Lung (tissue), 17 donors: ENCODE measurements at places on chromosomes 6 and 20.
A peak's percentile ranks its signal among the peaks of the same experiment; 100 is the strongest.

GRCh38 chr6:53679446-53679933, 13.9 kb upstream of the KLHL31 start:
- peak; percentile 28 for DNase-seq

- no peak for DNase-seq
These were observed 88.5 kb downstream of the PSMG4 start for GRCh38 chr6:3347247-3347646.

- DNase-seq = no peak
These were observed 1.7 kb downstream of the MICAL1 start for GRCh38 chr6:109453594-109454495.

DNA sequence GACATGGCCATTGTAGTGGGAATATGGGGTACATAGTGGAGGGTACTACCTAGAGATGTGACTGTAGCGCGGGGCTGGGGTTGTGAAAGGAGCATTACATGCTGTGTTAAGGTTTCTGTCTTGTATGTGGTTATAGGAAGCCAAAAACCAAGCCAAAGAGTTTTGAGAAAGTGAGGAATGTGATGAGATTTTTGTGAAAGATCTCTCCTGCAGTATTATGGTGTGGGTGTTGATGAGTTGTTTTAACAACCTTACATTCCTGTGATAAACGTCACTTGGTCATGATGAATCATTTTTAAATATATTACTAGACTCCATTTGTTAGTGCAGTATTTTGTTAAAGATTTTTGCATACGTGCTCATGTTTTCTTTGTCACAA, 48.9 kb downstream of the ZFAND3 start:
- DNase-seq = no peak

GRCh38 chr20:43844778-43845614, 69.7 kb upstream of the TOX2 start:
- peak; percentile 89 for DNase-seq

GRCh38 chr20:10508468-10509251, 73.6 kb downstream of the SLX4IP start:
- DNase-seq = peak; percentile 80

GRCh38 chr6:3631877-3632276, 119.6 kb downstream of the PXDC1 start:
- DNase-seq = no peak

DNA sequence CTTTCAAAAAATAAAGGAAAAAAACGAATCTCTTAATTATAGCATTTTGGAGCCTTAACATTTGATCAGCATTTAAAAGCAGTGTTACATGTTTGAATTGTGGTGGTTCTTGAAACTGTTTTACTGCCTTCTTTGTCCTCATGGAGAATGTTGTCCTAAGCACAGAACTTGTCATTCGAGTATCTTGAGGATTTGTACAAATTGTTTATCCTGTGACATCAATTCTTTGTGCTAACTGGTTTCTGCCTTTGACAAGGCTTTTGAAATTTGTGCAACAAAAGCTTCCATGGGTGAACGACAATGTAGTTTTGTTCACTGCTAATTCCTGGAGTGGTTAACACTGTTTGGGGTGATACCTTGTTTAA, 130.8 kb downstream of the SCAF8 start:
- DNase-seq = peak; percentile 20

DNA sequence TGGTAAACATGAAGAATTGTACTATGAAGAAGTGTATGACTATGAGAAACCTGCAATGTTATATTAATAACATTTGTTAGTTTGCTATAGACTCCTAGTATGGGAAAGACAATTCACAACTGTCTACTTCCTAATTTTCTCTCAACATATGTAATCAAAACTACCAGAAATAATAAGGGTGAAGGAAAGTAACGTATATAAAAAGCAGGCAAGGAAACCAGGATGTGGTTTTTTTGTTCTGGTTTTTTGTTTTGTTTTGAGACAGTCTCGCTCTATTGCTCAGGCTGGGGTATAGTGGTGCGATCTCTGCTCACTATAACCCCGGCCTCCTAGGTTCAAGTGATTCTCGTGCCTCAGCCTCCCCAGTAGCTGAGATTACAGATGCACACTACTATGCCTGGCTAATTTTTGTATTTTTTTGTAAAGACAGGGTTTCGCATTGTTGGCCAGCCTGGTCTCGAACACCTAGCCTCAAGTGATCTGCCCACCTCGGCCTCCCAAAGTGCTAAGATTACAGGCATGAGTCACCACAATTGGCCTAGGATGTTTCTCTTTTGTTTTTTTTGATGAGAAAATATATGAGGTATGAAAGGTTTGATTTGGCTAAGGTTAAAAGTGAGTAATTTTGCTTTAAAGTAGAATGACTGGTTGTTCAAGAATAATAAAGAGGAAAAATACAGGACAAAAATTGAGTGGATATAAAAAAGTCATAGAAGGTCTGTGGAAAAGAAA, 83.1 kb downstream of the PTCHD4 start:
- no peak for DNase-seq

DNA sequence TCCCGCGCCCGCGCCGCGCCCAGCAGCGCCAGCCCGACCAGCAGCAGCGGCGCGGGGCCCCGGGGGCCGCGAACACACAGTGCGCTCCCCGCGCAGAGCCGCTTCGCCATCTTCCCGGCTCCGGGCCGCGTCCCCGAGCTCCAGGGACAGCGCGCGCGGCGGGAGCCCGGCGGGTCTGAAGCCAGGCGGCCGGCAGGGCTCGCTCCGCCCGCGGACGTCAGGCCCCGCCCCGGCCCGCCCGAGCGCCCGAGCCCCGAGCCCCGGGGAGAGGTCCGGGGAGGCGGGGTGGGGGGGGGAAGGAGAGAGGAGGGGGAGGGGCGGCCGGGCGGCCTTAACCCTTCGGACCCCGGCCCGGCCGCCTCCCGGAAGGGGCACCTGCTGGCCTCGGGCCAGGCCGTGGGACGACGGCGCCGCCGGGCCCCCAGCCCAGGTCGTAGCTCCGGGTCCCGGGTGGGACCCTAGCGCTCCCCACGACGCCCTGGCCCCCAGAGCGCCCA, at the start of gene LAMA5:
Gene LAMA5, minus strand, starts transcription at position 177 of the 497 bp plus-strand sequence. Its CDS starts 67 bp downstream, at position 110.
- DNase-seq = no peak

GRCh38 chr6:99761711-99762110, 155.1 kb downstream of the PRDM13 start:
- no peak for DNase-seq

DNA sequence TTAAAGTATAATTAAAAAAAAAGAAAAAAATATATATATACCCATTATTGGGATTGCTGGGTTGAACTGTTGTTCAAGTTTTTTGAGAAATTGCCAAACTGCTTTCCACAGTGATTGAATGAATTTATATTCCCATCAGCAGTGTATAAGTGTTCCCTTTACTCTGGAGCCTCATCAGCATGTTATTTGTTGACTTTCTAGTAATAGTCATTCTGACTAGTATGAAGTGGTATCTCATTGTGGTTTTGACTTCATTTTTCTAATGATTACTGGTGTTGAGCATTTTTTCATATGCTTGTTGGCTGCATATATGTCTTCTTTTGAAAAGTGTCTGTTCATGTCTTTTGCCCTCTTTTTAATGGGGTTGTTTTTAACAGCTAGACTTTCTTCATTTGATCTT, 1260.8 kb upstream of the GJE1 start:
- no peak for DNase-seq

- DNase-seq = no peak
These were observed 11.5 kb downstream of the DLGAP4 start for GRCh38 chr20:36317675-36318074.

GRCh38 chr6:42704937-42705374, 17.4 kb downstream of the PRPH2 start:
- DNase-seq = no peak

DNA sequence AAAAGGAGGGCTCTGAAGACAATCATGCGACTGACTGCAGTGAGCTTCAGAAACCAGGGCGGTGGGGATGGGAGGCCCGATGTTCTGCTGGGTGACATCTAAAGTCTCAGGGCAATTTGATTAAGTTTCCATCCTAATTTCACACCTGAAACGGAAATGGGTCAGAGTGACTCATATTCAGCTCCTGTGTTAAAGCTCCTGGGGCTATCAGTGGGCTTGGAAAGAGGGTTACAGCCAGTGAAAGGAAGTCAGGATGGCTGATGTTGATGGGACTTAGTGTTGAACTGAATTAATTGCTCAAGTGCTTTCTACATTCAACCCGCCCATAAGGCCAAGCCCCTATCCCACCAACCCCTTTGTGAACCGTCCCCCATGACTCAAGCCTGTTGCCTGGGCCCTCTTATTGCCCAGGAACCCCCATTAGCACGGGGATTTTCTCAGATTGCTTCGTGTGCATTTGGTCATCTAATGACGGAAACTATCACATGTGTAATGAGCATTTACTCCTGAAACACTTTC, 47.1 kb upstream of the TBC1D7 start:
- DNase-seq = no peak

GRCh38 chr6:36593569-36594028, 563 bp upstream of the SRSF3 start:
- DNase-seq = peak; percentile 79

DNA sequence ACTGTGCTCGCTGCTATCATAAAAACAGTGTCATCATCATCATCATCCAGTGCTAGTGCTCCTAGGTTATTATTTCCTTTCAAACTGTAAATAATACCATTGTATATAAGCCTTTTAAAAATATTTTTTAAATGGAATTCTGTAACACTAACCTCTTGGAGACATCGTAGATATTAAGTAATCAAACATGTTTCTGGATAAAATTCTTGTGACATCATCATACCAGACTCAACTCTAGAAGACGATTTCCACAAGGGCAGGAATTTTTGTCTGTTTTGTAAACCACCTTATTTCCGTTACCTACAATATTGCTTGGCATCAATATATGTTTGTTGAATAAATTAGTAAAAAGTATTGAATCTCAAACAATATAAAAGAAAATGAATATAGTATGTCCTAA, 40.4 kb downstream of the EPB41L2 start:
- no peak for DNase-seq

DNA sequence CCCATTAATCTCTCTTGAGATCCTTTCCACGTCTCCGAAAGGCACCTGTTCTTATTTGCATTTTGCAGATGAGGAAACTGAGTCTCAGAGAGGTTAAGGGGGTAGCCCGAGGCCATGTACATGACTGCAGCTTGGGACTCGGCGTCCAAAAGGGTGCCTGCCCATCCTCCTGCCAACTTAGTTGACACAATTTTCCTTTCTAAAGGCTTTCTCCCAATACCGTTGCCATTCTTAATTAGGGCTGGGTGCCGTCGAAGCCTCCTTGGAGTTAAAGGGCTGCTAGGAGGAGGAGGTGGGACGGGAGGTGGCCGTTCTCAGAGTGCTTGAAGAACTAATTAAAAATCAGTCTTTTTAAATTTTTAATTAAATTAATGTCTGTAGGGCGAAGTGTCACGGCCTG, 546 bp upstream of the PSMG4 start:
- DNase-seq = no peak

DNA sequence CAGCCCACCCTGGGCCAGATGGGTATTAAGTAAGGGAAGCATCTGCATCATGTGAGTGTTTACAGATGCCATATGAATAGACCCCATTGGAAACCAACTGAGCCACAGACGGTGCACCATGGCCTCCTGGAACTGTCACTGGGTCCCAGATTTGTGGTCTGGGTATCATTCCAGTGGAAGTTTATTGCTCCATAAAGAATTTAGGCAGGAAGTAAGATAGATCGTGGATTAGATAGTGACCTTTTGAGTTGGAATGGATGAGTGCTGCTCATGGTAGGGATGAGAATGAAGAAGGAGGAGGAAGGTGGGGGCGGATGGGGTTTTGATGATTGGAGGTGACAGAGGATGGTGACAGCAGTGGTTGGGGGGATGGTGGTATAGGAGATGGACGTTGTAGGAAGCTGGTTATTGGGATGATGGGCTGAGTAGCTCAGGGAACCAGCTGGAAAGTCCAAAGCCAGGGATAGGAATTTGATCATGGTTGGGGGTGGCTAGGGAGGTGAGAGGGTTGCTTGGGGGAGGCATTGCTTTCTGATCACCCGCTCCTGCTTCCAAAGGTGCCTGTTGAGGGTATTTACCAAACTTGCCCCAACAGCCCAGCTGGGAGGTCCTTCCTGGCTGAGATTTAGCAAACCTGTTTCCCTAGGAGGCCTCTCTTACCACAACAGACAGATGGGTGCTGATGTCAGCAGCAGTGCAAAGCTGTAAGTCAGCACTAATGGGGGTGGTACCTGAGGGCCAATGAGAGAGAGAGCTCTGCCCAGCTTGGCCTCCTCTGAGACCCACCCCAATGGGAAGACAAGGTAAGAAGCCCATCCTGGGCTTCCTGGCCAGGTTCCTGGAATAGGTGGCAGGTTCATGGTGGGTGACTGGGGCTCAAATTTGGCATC, 78.0 kb downstream of the VEGFA start:
- DNase-seq = no peak

DNA sequence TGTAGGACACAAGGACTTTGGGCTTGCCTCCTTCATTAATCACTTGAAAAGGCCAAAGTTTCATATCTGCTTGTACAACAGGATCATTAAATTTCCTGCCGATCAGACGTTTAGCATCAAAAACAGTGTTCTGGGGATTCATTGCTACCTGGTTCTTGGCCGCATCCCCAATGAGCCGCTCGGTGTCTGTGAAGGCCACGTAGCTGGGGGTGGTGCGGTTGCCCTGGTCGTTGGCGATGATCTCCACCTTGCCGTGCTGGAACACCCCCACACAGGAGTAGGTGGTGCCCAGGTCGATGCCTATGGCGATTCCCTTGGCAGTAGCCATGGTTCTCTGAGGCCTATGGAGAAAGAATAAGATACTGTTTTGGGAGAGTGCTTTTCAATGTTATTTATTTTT, 3.4 kb downstream of the HSPA1L start:
- no peak for DNase-seq

GRCh38 chr6:148924226-148925012, 177.6 kb downstream of the UST start:
- no peak for DNase-seq

DNA sequence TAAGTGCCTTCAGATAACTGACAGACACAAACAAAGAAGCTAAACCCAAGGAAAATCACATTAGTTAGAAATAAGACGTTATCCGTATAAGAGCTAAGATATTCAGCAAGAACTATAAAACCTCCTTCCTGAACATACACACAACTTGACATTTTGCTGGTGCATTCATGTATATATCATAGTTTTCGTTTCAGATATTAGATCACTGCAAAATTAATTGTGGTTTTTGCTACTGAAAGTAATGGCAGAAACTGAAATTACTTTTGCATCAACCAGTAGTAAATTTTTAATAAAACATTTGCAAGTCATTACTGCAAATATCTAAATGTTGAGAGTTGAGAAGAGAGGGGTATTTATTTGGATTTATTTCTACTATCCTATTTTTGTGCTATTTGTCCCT, 26.1 kb upstream of the KCNQ5 start:
- DNase-seq = no peak

GRCh38 chr6:4009486-4009885, 69.5 kb downstream of the FAM217A start:
- DNase-seq = no peak

- no peak for DNase-seq
These were observed 33.4 kb downstream of the CITED2 start for GRCh38 chr6:139341060-139341459.

GRCh38 chr6:118562959-118563358, 14.9 kb downstream of the PLN start:
- no peak for DNase-seq
